ENCODE measurements at places on chromosomes 4 and X.

- no peak for DNase-seq
Observed at GRCh38 chrX:69083361-69083760, 81.9 kb downstream of the PJA1 start.

- no peak for DNase-seq
Observed at GRCh38 chr4:82645936-82646565, 84.3 kb upstream of the TMEM150C start.

- no peak for DNase-seq
Observed at GRCh38 chr4:6502147-6502546, 29.7 kb upstream of the PPP2R2C start.

DNA sequence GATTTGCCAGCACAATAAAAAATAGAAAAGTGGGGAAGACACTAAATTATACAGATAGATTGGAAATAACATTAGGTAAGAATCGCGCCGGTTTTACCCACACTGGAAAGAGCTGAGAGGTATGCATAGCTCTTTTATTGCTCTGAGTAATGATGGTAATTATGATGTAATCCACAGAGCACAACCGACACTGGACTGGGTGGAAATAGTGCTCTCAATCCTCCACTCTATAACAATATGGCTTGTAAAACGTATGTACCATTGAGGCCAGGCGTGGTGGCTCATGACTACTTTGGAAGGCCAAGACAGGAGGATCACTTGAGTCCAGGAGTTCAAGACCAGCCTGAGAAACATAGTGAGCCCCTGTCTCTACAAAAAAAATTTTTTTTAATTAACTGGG, 104.3 kb upstream of the RAPGEF2 start:
- no peak for DNase-seq

DNA sequence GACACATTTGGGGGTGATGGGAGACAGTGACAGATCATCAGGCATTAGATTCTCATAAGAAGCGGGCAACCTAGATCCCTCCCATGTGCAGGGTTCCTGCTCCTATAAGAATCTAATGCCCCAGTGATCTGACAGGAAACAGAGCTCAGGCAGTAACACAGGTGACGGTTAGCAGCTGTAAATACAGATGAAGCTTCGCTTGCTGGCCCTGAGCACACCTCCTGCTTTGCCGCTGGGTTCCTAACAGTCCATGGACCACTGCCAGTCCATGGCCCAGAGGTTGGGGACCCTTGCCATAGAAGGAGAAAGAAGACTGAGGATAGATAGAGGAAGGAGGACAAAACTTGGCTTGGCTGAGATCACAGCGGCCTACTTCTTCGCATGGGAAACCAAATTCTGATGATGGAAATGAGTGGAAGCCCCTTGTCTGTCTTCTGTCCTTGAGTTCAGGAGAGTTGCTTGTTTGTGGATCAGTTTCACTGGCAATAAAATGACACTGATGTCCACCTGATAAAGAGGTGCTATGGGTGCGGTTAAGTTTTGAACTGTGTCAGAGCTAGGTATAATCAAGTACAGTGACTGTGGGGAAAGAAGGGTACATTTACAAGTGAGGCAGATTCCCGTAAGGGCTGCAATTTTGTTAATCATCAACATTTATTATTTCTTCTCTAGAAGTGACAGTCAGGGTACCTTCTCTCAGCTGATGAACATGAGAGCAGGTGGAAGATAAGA, 1.7 kb upstream of the TIFA start:
- peak; percentile 50 for DNase-seq

DNA sequence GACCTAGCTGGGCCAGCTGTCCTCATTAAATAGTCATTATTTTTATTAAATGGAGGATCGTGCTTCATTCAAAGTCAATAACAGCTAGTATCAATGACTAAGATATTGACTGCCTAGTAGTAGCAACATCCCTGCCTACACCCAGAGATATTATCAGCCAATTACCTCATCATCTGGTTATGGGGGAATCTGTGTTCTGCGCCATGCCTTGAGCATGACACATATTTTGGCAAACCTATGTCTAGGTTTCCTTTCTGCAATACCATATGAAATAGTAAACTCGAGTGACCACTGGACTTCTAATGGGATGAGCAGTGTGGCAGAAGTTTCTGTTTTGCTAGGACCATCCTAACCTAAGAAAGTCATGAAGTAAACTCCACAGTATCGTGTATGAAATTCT, 50.0 kb upstream of the AADAT start:
- DNase-seq = no peak

DNA sequence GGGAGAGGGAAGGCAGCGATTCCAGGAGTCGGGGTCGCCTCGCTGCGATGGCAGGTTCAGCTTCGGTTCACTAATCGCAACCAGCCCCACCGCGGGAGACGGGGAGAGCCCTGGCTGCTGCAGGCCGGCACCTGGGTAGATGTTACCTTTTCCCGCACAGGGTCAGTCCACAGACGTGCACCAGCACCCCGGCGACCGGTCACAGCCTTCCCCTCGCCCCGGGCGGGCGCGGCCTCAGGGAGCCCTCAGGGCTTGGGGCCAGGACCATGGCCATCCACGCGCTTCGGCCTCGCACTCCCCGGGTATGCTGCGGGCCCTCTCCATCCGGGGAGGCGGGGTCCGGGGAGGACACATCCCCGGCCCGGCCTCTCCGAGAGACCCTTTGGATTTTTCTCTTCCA, 26.1 kb upstream of the EXOC1L start:
- no peak for DNase-seq

DNA sequence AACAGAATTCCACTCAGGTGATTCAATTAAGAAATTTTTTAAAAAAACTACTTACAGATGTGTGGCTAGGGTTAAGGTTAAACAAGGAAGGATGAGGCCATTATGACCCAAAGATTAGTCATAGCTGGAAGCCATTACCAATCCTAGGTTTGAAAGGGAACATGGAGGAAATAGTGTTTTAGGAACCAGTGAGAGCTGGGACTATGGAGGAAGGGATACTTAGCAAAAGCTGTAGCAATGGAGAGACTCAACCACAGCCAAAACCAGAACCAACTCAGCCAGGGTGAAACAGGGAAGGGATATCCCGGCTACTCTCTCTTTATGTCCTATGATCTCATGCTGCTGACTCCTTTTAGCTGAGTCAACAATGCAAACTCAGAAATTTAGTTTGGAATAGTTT, 148.6 kb upstream of the CNKSR2 start:
- no peak for DNase-seq

GRCh38 chr4:97153042-97153441, 990.2 kb downstream of the STPG2 start:
- no peak for DNase-seq

DNA sequence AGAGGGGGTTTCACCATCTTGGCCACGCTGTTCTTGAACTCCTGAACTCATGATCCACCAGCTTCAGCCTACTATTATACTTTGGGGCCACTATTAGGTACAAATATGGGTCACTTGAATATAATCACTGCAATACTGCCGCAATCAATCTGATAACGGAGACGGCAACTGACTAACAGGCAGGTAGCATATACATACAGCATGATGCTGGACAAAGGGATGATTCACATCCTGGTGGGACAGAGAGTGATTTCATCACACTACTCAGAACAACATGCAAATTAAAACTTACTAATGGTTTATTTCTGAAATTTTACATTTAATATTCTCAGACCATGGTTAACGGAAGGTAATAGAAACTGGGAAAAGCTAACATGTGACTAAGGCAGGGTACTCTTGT, 10.9 kb downstream of the LRBA start:
- no peak for DNase-seq

DNA sequence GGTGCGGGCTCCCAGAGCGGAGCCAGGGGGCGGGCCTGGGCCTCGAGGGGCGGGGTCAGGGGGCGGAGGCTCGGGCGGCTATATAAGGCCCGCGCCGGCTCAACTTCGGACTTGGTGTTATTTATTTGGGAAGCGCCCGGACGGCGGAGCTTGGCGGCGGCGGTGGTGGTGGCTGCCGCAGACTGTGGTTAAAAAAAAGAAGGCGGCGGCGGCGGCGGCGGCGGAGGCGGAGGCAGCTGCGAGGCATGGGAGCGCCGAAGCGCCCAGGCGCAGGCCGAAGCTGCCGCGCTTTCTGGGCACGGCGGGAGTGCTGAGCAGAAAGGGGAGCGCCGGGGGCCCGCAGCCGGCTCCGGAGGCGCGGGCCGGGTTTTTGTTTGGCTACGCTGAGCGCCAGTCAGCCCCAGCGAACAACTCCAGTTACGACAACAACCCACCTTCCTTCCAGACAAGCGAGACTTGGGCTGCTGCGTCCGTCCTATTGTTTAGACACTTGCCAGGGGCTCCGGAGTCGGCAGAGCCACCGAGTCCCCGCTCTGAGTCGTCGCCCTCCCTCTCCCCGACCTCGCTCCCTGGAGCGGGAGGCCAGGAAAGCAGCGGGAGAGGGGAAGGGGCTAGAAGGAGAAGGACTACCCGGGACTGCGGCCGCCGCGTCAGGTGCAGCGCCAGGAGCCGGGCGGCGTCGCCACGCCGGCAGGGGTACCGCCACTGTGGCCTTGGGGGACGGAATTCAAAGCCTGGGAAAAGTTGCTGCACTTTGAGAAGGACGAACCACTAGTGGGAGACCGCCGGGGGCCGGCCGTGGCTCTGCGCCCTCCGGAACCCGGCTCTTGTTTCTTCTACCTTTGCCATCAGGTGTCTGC, at the start of gene SLIT2:
SLIT2 (plus strand) TSS at position 110 of the 860 bp plus-strand sequence. CDS start 1,911 bp downstream, outside the sequence.
- no peak for DNase-seq

- no peak for DNase-seq
Observed at GRCh38 chr4:72352711-72353110, 216.3 kb downstream of the ADAMTS3 start.

DNA sequence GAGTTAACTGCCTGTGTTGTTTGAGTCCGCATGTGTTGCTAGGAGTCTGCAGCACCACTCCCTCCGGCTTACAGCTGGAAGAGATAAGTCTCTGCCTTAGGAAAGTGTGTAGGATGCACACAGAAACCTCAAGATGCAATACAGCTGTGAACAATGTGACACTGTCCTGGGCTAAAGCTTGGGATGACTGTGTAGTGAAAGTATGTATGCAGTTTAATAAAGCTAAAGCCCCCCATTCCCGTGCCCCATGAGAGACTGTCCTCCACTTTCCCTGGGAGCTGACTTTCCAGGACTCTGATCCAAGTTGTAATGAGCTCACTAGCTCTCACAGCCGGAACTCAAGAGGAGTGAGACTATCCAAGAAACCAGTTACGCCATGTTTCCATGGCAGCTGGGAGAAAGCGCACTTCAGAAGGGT, 156.6 kb upstream of the FTHL17 start:
- DNase-seq = no peak

DNA sequence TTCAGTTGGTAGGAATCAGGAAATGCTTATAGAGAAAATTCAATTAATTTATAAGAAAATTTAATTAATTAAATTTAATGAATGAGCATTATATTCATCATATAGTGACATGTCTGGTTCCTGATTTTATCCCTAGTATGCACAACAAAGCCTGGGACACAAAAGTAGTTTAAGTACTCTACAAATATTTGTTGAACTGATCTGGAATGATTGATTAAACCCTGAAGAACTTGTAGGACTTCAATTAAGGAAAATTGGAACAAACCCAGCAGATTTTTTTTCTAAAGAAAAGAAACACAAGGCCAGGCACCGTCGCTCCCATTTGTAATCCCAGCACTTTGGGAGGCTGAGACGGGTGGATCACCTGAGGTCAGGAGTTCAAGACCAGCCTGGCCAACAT, 4.5 kb upstream of the APELA start:
- no peak for DNase-seq

- no peak for DNase-seq
Observed at GRCh38 chrX:53422861-53423306, at the start of gene RIBC1. Gene RIBC1, plus strand, starts transcription at chrX:53422873. Its CDS starts 3,404 bp downstream, at chrX:53426277.

DNA sequence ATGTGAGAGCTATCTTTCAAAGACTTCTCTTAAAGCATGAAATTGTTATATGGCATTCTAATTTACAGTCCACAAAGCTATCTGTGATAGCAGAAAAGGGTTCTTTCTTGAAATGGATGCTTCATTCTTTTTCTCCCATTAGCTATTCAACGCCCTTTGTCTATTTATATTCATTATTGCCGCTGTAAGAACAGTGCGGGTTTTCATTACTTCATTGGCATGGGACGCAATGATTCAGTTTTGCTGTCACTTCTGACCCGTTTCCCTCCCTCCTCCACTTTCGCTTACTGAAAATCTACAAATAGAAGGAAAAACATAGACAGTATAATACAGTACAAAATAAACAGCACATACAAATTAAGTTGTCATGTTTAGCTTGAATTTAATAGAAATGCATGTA, 394.6 kb downstream of the PCDH7 start:
- no peak for DNase-seq

GRCh38 chr4:135244056-135244455, 1042.5 kb upstream of the PABPC4L start:
- DNase-seq = no peak

- DNase-seq = no peak
Observed at GRCh38 chr4:145884775-145885174, 53.8 kb downstream of the ZNF827 start.

GRCh38 chr4:16672421-16672820, 226.0 kb downstream of the LDB2 start:
- DNase-seq = no peak

DNA sequence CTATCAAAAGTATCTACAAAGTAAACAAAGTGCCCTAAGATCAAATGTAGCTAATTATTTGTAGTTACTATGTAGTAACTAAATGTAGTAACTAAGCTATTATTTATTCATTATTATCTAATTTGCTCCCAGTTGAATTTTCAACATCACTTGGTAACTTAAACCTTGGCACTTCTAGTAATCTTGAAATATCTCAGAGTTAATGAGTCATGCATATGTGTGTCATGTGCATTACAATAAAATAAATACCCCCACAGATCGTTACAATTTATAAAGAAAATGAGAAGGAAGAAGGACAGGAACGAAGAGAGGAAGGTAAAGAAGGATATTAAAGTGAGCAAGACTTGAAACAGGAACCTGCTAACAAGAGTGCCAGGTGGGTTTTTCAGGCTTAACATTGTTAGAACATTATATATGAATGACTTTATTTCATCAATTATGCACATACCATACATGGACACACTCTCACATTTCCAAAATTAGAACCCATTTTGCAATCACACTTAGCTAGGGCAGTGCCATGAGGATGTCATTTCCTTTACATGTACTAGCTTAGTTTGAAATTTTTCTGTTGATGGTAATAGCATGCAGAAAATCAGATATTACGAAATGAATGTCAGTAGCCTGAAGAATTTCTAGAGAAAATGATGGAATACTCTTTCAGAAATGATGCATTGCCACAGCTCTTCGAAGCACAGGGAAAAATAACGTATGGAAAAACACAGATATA, 1670.4 kb upstream of the AGA start:
- no peak for DNase-seq

DNA sequence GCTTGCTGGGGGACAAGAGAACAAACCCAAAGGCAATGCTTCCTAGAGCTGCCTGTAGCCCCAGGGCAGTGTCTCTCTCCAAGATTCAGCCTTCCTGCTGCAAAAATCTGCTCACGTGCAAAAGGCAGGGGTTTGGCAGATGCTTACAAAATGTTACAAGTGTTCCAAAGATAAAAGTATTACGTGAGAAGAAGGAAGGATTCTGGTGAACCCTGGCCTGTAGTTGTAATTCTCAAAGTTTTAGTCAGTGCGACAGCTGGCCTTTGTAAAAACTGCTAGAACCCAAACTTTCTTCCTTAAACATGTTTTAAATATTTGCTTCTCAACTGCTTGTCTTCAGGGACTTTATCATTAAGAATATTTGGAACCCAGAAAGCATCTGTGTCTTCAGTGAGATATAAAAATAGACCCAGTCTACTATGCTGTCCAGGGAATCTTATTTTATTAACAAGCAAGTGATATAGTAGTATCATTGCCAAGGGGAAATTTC, 232.3 kb downstream of the FRMPD4 start:
- DNase-seq = no peak

GRCh38 chr4:73438582-73439215, 2.7 kb downstream of the AFP start:
- no peak for DNase-seq
